ENCODE measurements at places on chromosomes 1 and 21.

DNA sequence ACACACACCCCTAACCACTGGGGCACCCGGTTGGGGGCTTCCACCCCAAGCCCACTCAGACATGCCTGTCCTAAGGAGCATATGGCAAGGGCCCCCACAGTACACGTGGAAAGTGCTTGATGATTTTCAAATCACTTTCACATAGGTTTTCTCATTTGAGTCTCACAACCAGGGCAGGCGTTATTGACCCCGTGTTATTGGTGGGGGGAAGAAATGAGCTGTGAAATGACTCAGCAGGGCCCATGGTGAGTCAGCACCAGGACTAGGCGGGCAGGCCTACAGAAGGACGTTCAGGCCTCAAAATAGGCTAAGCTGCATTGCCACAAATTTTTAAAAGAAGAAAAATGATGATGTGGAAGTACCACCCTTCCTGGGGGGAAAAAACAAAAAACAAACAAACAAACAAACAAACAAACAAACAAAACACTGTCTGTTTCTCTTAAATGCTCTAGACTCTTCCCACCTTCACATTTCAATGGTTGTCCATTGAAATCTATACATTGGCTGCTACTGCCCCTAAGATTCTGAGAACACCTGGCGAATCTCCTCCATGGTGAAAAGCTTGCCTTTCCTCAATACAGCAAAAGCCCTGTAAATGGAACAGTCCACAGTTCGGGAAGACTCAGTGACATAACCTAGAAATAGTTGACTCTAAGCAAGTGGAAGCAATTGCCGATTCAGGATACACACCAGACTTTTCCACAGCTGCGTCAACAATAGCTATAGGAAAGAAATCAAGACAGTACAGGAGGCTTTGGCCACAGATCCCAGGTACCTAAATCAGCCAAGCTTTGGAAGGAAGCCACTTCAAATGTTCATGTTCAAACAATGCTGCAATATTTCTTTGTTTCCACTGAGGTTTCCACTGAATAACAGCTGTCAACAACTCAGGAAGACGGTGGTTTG lies 234.7 kb downstream of the TOMM20 start:
- DNase-seq, result peak; percentile 82

GRCh38 chr21:34158866-34159835 lies 85.8 kb downstream of the MRPS6 start:
- no peak for DNase-seq

GRCh38 chr21:36535618-36536241 lies 55.8 kb upstream of the CLDN14 start:
- DNase-seq, result no peak

- DNase-seq, result no peak
Observed at GRCh38 chr1:192581131-192581927, 5.8 kb downstream of the RGS1 start.

DNA sequence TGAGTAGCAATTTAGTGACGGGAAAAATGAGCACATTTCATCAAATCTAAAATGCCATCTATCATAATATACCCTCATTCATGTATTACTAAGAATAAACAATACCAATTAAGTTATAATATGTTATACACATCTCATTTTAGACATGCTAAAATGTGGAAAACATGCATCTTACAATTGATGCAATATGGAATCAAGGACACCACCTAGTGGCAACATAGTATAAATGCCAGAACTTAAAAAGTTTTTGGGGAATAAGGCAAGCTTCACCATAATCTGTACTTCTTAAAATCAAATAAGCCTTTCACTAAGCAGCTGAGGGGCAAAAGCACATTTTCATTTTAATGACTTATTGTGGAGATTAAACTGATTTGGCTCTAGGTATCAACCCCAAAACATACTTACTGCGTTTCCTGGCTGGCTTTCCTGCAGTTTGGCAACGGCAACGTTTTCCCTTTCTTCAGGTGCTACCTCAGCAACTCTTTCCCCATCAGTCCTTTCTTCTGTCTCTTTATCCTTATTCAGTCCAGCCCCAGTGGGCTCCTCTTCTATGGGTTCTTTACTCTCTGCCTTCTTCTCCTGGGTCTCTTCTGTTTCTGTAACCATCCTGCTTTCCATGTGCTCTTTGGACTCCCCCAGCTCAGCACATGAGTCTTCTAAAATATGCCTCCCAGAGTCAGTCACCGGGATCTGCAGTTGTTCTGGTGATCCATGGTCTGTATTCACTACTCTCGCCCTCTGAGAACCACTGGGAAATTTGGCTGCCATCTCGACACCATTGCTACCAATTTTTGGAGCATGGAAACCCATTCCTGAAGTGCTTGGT lies 11.4 kb downstream of the SDE2 start:
- peak; percentile 37 for DNase-seq
